ENCODE measurements at places on chromosomes 5 and 9. TPM values are rescaled to one million over a fixed set of nuclear protein-coding genes. Genes with fewer than 3 reads are reported as not detected.

RCL1 gene
- total RNA-seq, result 7.6 TPM

GPX8 gene
- total RNA-seq, result 72.0 TPM

LPAR1 gene
- total RNA-seq, result 450 TPM

IL5 gene
- total RNA-seq, result not detected

ADGRV1 gene
- 0.17 TPM for total RNA-seq

AHRR gene
- 29.2 TPM for total RNA-seq

SVEP1 gene
- 62.5 TPM for total RNA-seq

ABO gene
- total RNA-seq, result not detected

GPX3 gene
- total RNA-seq, result 14.9 TPM

BNC2 gene
- total RNA-seq, result 28.8 TPM

PCDHB11 gene
- 0.69 TPM for total RNA-seq

IL33 gene
- total RNA-seq, result 83.6 TPM

NTMT1 gene
- 25.1 TPM for total RNA-seq

IFNA2 gene
- not detected for total RNA-seq

PCAT7 gene
- total RNA-seq, result not detected

MOB3B gene
- 0.16 TPM for total RNA-seq

HSD17B3 gene
- not detected for total RNA-seq

ZNG1E gene
- total RNA-seq, result 44.8 TPM
